ENCODE measurements at places on chromosomes 5 and 9.

DNA sequence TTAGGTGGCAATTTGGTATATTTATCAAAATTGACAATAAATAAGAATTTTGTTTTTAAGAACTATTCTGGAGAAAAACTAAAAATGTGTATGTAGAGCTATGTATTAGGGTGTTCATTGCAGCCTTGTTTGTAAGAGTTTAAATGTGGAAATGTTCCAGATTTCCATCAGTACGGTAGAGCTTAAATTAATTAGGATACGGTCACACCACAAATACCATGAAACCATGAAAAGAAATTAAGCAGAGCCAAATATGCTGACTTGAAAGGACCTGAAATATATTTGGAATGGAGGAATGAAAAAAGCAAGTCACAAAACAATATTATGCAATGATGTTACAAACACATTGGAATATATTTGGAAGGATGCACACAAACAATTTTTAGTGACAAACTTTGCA, 64.6 kb downstream of the ACTBL2 start:
- DNase-seq, result peak; percentile 49

- no peak for DNase-seq
Observed at GRCh38 chr9:131282688-131283422, 6.5 kb upstream of the FAM78A start.

GRCh38 chr5:72267685-72268084, 52.4 kb downstream of the MRPS27 start:
- DNase-seq, result no peak

- no peak for DNase-seq
Observed at GRCh38 chr9:100308965-100309564, 43.7 kb downstream of the TEX10 start.

DNA sequence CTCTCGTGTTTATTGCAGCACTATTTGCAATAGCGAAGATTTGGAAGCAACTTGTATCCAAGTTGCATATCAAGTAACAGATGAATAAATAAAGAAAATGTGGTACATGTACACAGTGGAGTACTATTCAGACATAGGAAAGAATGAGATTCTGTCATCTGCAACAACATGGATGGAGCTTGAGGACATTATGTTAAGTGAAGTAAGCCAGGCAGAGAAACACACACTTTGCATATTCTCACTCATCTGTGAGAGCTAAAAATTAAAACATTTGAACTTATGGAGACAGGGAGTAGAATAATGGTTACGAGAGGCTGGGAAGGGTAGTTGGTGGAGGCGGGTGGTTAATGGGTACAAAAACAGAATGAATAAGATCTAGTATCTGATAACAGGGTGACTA, 56.3 kb downstream of the COX7C start:
- DNase-seq, result no peak

- no peak for DNase-seq
Observed at GRCh38 chr5:179900711-179901110, 7.0 kb downstream of the TBC1D9B start.

GRCh38 chr9:117488659-117489058, 73.8 kb upstream of the ASTN2 start:
- no peak for DNase-seq

GRCh38 chr9:94927762-94928670, 201.5 kb downstream of the AOPEP start:
- DNase-seq, result peak; percentile 63

DNA sequence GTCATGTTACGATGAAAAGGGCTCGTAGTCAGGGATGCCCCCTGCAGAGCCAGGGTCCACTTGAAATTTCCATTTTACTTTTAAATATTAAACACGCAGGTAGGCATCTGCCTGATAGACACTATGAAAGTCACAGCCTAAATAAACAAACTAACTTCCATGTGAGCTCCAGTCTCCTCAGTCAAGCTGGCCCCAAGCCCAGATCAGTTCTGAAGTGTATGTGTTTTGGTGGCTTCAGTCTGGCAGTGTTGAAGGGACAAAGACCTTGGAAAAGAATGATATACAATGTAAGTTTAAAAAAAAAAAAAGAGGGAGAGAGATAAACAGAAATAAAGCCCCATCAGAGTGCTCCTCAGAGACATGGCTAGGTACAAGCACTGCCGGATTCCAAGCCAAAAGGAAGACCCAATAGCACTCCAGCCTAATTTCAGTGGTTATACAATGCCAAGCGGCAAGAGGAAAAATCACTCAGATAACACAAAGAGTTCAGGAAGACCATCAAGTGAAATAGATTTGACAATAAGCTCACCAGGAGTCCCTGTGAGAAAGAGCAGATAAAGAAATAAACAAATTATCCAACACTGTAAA, 181.0 kb downstream of the BNC2 start:
- no peak for DNase-seq

DNA sequence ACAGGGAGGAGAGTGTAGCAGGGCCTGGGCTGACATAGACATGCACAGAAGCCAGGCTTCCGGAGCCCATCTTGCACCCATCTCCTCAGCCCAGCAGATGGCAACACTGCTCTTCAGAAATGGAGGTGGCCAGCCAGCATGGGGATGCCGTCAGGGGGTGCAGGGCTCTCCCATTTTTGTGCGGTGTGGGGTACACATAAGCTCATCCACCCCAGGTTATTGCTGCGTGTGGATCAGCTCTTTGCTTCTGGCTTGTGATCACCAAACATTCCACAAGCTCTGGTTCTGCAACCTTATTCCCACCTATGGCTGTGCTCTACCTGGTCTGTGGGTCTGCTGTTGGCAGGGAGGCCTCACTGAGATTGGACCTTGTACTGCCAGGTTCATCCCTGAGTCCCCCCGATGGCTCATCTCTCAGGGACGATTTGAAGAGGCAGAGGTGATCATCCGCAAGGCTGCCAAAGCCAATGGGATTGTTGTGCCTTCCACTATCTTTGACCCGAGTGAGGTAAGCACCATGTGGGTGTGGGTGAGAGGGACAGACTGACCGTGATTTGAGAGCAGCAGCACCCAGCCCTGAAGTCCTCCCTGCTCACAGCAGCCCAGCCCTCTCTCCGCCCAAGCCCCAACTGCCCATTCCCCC, 17.3 kb downstream of the SLC22A5 start:
- peak; percentile 75 for DNase-seq

DNA sequence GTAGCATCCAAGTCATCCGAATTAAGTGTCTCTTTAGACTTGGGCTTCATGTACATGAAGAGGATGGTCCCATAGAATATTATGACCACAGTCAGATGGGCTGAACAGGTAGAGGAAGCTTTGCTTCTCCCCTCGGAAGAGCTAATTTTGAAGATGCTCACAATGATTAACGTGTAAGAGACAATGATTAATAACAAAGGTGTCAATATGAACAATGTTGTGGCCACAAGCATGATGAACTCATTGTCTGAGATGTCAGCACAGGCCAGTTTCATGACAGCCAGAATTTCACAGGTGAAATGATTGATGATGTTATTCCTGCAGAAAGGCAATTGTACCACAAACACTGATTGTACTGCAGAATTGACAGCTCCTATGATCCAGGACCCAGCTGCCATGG, 626 bp downstream of the OR13C2 start:
- DNase-seq, result no peak

Measured in AG10803 (cell line).